Urinary bladder (tissue), 4 donors: ENCODE measurements at places on chromosomes 16 and 17.
A peak's percentile ranks its signal among the peaks of the same experiment; 100 is the strongest.

GRCh38 chr17:19573075-19573474 lies 39.4 kb downstream of the SLC47A1 start:
- DNase-seq, result no peak

- no peak for DNase-seq
Observed at GRCh38 chr17:42920106-42920900, 19.7 kb downstream of the G6PC1 start.

DNA sequence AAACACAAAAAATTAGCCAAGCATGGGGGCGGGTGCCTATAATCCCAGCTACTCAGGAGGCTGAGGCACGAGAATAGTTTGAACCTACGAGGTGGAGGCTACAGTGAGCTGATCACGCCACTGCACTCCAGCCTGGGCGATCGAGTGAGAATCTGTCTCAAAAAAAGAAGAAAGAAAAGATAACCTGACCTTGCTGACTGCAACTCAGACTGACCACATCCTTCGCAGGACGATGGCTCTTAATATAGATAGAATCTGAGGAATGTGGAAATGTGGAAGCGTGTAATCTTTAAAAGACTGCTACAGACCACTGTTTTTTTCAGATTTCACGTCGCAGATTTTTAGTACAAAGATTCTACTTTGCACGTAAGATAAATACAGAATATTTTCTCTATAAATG lies 37.8 kb downstream of the KLHDC4 start:
- no peak for DNase-seq

GRCh38 chr17:32341857-32342602 lies at the start of gene C17orf75:
Gene C17orf75 (minus strand): TSS chr17:32342173. CDS start chr17:32342139, 34 bp downstream.
- peak; percentile 41 for DNase-seq

DNA sequence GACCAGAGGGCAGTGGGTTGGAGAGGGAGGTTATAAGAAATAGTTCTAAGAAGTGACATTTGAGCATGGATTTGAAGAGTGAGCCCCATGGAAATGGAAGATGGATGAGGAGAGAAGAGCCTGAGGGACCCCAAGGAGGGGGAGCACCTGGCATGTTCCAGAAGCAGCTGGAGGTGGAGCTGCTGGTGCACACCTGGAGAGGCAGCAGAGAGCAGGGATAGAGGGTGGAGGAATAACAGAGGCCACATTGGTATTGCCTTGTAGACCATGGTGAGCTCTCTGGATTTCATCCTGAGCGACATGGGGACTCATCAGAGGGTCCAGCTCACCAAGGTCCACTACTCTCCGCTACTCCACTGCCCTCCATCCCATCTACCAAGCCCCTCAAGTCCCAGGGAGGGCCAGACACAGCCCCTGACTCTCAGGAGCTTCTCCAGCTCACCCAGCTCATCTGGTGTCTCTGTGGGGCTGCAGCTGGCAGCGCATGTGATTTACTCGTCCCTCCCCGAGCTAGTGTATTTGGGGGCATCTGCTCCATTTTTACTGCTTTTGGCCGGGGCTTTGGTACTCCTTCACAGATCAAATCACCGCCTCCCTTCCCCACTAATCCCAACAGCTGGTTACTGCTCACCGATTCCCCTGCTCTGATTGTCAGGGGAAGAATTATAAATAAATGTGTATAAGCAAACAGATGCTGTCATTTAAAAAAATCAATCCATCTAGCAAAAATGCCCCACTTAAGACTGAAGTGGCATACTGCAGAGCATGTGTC lies 22.1 kb upstream of the KDM8 start:
- DNase-seq, result no peak

DNA sequence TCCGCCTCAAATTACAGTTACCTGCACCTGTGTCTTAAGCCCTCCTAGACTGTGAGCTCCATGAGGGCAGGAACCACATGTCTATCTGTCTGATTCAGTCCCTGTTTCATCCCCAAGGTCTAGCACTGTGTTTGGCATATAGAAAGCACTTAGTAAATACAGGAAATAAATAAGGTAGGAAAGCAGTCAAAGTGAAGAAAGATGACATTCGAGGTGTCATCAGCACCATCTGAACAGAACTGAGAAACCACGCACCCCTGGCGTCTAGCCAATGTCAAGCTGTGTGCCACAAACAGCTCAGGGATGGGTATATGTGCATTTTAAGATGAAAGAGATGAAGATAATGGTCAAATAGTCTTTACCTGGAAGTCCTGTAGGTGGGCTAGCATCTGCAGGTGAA lies 79.6 kb upstream of the ATP2A3 start:
- DNase-seq, result no peak

DNA sequence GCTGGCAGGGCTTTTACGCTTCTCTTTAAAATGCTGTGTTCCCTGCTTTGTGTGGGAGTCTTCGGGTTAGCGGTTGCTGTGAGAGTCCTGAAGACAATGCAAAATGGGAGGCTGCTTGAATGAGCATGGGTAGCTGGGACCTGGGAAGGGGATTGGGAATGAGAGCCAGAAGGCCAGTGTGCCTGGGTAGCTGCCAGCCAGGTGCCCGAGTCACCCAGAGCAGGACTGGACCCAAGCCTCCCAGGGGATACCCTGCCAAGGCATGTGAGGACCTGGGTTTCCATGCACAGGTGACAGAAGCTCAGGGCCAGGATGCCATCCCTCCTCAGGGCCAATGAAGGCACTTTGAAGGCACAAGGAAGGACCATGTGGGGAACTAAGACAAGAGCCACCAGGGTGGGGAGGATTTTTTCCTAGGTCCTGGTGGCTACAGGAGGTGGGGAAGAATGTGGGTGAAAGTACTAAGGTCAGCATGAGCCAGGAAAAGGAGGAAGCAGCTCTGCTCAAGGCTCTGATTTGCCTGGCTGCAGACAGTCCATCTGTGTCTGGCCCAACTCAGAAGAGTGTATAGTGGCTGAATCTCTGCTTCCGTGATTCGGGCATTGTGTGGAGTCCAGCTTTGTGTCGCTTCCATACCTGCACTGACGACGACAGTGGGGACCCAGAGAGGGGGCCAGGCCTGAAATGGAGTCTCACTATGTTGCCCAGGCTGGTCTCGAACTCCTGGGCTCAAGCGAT lies 20.5 kb downstream of the TMEM94 start:
- DNase-seq, result no peak

GRCh38 chr16:21001262-21001661 lies 100.7 kb downstream of the LYRM1 start:
- no peak for DNase-seq

DNA sequence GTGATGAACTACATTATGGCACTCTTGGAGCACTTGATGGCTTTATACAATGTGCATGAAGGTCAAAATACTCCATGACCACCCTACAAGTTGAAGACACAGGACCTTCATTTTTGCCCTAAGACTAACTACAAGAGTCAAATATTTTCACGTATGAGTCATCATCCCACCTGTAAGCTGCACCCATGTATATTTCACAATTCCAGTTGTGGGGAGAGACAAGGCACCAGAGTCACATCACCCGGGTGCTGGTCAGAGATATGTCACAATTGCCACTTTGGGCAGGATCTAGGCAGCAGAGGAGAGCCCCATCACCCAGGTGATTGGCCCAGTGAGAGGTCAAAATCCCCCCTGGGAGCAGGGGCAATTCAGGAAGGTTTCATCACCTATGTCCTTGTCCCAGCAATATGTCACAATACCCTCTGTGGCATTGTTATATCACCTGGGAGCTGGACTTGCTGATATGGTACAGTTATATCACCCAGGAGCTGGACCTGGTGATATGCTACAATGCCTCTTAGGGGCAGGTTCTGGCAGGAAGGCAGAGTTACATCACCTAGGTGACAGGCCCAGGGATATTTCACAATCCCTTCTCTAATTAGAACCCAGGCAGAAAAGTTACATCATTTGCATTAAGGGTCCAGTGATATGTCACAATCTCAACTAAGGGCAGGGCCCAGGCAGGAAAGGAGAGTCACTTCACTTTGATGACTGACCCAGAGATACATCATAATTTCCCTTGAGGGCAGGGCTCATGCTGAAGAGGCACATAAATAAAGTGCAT lies 1839.2 kb downstream of the TP53TG3F start:
- DNase-seq, result no peak

DNA sequence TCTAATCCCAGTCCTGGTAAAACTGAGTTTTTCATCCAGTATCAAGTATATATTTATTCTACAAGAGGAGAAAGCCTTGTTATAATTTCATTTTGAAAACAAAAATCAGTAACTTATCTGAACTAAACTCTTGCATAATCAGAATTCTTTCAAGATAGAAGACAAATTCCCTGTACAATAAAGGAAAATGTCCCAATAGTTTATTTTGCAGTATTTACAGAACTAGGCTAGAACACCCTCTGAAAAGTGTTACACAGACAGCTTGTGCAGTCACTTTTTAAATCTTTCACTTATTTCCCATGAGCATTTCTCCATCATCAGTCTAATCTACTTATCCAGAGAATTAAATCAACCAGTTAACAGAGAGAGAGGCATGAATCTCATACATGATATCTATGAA lies 48.5 kb downstream of the SPOP start:
- no peak for DNase-seq

DNA sequence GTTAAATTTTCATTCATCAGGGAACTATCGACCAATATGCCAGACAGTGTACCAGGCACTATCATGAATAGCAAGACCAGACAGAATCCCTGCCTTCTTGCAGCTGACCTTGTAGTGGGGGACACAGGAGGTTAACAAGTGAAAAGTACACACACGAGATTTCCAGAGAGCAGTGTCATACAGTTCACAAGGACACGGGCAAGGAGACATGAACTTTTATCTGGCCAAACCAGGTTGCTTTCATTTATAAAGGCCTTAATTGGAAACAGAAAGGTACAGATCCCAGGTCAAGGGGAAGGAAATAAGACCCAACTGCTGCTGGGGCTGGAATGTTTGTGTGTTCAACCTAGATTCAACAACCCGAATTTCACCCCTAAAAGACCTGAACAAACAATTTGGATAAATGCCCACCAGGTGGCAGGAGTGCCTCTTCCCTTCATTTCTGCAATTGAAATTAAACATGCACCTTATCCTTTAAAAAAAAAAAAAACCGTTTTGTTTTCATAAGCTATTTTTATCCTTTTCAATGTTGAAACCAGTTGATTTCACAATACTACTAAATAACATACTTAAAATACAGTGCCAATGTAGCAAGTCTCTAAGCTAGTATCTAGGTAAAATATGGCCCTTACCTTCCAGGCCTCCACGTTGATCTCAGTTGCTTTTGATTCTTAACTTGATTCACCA lies 65.9 kb downstream of the EMP2 start:
- no peak for DNase-seq
